Activated CD4-positive, alpha-beta T cell treated with anti-CD3 and anti-CD28 coated beads for 48 hours (primary cell): ENCODE measurements at places on chromosomes 12 and 14.

DNA sequence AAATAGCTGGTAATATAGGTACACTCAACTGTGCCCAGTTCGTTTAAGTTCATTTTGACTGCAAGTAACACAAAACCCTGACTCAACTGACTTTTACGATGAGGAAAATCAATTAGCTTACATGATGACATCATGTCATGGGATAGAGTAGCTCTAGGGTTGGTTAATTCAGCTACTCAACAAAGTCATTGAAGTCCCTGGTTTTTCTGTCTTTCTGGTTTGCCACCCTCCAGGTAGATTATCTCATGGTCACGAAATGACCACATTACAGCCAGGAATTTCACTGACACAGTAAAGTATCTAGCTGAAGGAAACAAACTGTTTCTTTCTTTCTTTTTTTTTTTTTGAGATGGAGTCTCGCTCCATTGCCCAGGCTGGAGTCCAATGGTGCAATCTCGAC, 68.5 kb upstream of the FUT8 start:
- DNase-seq = no peak

DNA sequence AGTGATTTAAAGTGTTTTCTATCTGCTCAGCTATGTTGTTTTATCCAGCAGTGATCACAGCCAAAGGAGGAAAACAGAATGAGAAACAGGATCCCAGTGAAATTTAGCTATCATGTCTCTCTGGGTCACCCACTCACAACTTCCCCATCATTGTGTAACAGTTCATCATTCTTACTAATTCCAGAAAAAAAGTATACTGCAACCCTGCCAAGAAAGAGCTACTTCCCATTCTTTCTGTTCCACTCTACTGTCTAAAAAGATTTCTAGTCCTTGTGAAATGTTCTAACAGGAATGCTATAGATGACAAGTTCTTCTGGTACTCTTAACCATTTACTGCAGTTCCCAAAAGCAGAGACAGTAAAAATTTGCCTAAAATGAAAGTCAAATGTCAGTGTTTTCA, 39.2 kb upstream of the CD163 start:
- no peak for DNase-seq

GRCh38 chr12:19922717-19923116, 445.6 kb upstream of the PDE3A start:
- DNase-seq = no peak

DNA sequence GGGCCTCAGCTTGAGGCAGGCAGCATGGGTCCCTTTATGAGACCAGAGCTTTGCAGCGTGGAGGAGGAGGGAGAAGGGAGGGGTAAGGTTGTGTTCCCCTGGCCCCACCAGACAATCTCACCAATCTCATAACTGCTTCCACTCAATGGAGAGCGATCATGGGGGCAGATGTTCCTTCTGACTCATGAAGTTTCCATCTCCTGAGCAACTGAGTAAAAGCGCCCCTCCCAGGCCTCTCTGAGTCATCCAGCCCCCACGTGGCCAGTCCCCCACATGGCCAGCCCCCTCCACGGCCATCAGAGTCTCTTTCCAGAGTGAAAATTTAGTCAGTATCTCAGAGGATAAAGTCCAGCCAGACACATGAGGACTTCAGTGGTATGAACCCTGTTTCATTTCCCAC, 39.2 kb upstream of the PLXNC1 start:
- peak; percentile 73 for DNase-seq

GRCh38 chr14:34715127-34715863, 902 bp upstream of the CFL2 start:
- no peak for DNase-seq

GRCh38 chr14:89351516-89352404, 65.3 kb downstream of the FOXN3 start:
- no peak for DNase-seq

DNA sequence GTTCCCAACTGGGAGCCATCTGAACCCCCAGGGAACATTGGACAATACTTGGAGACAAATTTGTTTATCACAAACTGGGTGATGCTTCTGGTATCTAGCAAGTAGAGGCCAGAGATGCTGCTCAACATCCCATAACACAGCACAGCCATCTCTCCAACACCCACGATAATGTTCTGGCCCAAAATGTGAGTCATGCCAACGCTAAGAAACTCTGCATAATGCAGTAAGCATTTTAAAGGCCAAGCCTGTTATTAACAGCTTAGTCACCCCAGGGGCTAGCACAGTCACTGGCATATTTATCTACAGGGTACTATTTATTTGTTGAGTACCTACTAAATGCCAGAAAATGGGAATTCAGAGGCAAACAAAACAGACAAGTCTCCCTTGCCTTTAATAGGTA, 873.1 kb upstream of the TMEM132C start:
- no peak for DNase-seq

DNA sequence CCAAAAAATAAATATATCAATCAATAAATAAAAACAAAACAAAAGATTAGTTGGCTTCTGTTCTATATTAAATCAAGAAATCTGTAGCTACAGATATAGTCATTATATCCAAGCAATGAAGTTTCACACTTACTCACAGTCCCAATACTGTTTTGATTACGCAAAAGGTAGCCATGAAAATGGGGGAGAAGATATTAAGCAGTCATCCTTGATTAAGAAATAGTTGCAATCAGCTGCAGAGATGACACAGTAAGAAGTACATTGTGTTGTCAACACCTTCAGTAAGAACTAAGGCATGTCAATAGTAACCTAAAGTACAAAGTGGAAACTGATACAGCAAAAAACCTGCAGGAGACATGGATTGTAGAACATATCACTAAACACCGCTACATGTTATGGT, 11.0 kb upstream of the RHOJ start:
- no peak for DNase-seq

DNA sequence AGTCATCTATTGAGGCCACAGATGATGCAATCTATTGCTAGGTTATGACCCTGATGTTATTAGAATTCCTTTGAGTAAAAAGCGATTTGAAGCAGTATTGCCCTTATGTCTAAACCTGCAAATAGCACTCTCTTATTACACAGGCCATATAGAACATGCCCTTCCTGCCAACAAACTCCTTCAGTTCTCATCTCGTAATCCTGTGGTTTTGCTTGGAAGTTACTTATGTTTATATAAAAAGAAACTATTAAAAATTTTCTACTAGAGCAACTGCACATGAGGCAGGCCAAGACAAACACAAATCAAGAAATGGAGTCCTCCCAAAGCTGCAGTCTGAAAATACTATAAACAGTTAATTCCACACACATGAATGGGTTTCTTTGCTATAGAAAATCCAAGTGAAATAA, 1200.2 kb downstream of the LRFN5 start:
- no peak for DNase-seq

DNA sequence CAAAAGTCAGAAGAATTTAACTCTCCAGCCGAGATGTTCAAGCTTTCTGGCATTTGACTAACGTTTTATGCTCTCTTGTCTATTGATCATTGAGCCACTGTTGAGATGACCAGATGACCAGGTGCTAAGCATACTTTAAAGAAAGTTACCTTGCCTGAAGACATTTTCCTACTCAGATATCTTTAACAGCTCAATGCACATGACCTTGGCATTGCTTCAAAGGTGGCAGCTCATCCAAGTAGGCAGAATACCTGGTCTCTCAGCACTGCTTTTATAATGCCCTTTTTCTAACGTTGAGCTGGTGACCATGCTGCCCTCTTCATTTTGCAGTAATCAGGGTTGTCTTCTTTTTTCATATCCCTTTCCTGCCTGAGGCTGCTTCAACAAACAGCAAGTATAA, 358.1 kb downstream of the RAD51B start:
- no peak for DNase-seq

DNA sequence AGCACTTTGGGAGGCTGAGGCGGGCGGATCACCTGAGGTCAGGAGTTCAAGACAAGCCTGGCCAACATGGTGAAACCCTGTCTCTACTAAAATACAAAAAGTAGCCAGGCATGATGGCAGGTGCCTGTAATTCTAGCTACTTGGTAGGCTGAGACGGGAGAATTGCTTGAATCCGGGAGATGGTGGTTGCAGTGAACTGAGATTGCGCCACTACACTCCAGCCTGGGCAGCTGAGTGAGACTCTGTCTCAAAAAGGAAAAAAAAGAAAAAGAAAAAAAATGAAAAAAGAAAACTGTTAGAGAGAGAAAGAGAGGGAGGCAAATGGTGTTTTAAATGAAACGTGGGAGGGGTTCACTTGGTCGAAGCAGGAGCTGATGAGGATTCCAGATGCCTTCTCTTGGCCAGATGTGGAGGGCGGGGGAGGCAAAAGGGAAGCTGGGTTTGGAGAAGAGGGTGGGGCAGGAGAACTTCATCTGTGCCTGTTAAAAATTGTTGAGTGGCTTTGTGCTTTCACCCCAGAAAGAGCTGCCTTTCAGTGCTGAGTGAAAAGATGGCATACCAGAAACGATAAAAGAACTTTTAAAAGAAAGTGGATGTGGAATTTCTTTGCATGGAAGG, 1.1 kb downstream of the EMP1 start:
- DNase-seq = no peak

GRCh38 chr14:54935958-54936357, 33.3 kb upstream of the GCH1 start:
- no peak for DNase-seq

- DNase-seq = no peak
Measured at GRCh38 chr14:59591641-59592370, 15.2 kb upstream of the CCDC175 start.

DNA sequence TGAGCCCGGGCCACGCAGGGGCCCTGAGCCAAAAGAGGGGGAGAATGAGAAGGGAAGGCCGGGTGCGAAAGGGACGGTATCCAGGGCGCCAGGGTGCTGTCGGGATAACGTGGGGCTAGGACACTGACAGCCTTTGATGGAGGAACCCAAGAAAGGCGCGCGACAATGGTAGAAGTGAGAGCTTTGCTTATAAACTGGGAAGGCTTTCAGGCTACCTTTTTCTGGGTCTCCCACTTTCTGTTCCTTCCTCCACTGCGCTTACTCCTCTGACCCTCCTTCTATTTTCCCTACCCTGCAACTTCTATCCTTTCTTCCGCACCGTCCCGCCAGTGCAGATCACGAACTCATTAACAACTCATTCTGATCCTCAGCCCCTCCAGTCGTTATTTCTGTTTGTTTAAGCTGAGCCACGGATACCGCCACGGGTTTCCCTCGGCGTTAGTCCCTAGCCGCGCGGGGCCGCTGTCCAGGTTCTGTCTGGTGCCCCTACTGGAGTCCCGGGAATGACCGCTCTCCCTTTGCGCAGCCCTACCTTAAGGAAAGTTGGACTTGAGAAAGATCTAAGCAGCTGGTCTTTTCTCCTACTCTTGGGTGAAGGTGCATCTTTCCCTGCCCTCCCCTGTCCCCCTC, 3.0 kb downstream of the SSTR1 start:
- no peak for DNase-seq

DNA sequence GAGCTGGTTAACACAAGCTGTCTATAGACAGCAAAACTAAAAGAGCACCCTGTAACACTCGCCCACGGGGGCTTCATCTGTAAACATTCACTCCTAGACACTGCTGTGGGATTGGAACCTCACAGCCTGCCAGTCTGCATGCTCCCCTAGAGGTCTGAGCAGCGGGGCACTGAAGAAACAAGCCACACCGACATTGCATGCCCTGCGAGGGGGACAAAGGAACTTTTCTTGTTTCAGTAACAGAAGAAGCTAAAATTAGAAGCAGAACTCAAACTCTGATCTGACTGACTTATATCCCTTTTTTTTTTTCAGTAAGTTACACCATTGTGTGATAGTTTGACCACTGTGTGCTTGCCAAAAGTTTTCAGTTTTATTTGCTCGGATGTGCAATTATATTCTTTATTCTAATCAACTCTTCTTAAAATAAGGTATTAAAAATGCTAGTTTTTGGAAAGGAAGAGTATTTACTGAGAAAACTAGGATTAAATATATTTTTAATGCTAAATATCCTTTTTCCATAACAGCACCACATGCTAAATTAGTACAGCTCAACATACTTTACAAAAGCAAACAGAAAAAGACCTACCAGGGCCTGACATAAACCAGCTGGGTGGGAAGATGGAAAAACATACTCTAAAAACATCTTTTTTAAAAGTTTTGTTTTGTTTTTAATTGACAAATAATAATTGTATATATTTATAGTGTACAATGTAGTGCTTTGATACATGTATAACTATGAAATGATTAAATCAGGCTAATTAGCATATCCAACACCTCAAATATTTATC, 100.2 kb downstream of the EPS8 start:
- no peak for DNase-seq

DNA sequence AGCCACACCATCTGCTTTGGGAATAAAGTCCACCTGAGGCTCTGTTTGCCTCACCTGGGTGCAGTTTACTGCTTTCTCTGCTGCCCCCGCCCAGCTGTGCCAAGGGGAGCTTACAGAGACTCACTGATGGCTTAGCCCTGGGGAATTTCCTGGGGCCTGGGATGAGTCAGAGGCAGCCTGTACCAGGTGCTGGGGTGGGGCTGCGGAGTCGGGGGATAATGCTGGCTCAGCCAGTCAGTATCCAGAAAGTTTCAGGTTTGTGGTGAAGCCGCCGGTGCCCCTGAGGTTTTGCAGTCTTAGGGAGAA, 22.3 kb downstream of the PLEKHG3 start:
- DNase-seq = peak; percentile 40
